ENCODE measurements at places on chromosomes 3 and 15.

- no peak for DNase-seq
Measured at GRCh38 chr3:171198781-171199472, 172.4 kb upstream of the SLC2A2 start.

DNA sequence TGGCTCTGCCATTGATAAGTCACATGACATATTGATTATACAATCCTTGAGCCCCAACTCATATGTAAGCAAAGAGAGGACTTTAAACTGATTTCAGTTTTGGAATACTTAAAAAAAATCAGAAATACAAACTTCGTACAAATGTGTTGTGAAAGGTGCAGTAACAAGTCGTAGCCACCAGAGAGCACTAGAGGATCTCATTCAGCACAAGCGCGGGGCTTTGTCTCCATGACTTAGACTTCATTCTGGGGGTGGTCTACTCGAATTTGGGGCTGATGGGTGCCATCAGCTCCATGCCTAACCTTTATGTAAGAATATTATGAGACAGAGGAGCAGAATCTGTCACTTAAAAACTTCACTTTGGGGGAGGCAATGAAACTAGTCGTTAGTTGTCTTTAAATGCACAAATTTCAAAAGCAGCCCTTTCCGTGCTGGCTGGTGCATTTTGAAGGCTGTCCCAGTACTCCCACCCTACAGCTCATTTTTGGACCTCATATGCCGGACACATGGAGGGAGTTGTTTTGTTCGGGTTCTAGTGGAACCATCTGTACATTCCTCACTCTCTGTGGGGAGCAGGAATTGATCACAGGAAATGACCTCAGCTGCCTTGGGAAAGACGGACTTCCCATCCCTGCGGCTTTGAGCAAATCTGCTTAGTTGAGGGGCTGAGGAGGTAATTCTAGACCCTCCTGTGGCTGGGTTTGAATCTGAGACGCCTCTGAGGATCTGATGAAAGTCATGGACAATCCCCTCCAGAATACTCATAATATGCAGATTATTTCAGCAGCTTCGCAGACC lies 27.5 kb upstream of the MASP1 start:
- peak; percentile 40 for DNase-seq

- no peak for DNase-seq
Measured at GRCh38 chr3:166304584-166304983, 467.4 kb upstream of the BCHE start.

DNA sequence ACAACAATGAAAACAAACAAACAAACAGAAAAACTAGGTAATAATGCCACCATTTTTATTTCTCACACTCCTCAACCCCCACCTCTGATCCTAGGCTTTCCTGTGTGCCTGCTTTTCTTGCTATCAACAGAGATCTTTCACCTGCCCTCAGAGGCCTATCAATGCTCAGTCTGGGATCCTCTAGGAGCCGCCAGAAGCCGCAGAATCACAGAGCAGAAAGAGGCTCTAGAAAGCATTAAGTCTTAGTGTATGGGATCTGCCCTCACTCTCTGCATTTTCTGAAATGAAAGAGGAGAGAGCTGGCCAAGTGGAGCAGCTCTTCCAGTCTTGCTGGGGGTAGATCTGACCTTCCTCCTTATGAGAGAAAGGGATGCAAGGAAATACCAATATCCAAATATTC lies 306.8 kb downstream of the TUSC7 start:
- DNase-seq: no peak

DNA sequence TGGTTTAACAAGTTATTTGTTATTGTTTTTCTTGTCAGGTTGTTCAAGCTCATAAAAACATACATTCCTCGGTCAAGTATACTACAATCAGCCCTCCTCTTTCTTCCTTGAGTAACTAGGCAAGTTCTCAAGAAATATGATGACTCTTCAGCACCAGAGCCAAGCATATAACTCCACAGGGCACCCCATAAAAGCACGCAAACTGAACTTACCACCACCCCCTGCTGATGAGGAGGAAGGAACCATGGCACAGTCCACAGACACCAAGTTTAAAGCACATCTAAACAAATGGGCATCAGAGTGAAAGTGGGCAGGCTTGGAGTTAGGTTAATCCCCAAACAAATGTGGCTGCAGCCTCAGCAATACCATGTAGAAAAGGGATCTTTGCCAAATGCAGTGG lies 5.3 kb downstream of the IP6K2 start:
- DNase-seq: no peak

DNA sequence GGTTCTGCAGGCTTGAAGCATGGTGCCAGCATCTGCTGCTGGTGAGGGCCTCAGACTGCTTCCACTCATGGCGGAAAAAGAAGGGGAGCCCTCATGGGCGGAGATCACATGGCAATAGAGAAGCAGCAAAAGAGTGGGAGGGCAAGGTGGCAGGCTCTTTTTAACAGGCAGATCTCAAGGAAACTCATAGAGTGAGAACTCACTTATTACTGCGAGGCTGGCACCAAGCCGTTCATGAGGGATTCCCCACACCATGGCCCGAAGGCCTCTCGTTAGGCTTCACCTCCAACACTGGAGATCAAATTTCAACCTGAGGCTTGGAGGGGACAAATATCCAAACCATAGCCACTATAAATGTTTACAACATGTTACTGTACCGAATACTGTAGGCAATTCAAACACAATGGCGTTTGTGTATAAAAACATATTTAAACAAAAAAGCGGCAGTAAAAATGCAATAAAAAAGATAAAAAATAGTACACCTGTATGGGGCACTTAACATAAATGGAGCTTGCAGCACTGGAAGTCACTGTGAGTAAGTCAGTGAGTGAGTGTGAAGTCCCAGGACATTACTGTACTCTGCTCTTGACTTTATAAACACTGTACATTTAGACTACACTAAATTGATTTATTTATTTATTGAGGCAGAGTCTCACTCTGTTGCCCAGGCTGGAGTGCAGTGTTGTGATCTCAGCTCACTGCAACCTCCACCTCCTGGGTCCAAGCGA lies 18.8 kb upstream of the MOBP start:
- no peak for DNase-seq

DNA sequence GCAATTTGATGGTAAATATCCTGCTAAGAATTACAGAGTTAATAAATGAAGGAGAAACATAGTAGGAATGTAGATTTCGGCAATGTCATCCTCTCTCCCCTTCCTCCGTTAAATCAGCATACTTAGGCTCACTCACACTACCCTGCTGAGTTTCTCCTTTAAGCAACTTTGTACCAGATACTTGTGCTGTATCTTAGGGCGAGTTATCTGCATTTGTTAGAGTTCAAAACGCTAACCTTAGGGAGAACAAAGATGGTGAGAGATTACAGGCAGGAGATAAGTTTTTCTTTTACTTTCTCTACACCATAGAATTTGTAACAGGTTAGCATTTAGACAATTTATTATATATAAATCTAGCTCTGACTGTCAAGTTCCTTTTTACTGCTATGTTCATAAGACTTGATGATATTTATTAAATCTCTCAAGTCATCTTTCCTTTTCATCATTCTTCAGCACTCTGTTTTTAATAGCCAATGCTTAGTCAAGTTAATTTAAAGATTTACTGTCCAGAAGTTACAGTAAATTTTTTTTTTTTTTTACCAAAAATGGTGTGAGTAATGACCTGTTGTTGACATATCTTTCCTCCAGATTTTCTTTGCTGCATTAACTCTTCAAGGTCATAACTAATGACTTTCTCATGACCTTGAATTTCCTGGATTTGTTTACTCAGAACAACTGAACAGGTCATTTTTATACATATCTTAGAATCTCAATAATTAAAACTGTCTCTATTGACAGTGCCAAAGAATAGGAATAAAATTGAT lies 22.2 kb downstream of the SUCNR1 start:
- no peak for DNase-seq

DNA sequence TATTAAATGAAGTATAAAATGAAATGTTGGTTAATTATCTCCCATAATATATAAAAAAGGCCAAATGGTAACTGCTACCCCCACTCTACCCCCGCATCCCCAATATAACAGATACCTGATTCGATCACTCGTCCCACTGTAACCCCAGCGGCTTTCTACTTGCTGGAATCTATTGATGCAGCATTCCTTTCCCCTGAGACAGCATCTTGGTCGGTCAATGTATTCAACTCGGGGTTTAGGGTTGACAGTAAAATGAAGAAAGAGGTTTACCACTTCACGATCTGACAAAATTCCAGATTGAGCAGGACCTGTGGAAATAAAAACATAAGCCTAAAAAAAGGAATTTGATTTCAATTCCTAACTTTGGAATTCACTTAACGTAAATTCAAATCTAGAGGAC lies 18.6 kb upstream of the C15orf40 start:
- DNase-seq: no peak

- DNase-seq: no peak
Measured at GRCh38 chr3:184261854-184262763, 756 bp upstream of the CAMK2N2 start.
